AG09319 (cell line): ENCODE measurements at places on chromosomes 5 and 9.

DNA sequence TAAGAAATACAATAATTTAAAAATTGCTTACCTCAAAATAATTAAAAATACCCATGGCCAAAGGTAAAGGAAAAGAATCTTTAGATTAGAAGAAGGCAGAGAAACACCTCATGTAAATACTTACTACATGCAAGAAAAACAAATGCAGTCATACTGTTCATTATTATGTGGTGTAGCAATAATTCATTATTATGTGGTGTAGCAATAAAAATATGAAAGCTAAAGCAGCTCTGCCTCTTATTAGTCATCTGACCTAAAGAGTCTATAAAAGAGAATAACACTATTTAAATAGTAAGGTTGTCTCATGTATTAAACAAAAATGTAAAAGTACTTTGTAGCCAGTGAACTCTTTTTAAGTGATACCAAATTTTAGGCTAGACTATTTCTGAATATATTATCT is 6.6 kb downstream of the DTWD2 start:
- no peak for DNase-seq

DNA sequence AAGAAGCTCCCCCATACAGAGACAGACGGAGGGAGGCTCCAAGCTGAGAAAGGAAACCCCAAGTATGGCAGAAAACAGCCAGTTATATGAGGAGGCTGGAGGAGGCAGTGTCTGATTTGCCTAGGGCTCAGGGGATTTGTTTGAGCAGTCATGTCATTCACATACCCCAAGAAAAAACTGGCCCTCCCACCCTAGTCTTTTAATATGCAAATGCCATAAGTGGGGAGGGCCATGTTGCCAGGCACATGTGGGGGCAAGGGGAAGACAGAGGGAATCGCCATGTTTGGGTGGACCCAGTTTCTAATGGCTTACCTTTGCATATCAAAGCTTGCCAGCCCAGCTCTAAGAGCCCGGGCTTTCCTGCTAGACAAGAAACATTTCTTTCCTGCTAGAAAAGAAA is 1163.8 kb downstream of the TAF11L14 start:
- DNase-seq: no peak

DNA sequence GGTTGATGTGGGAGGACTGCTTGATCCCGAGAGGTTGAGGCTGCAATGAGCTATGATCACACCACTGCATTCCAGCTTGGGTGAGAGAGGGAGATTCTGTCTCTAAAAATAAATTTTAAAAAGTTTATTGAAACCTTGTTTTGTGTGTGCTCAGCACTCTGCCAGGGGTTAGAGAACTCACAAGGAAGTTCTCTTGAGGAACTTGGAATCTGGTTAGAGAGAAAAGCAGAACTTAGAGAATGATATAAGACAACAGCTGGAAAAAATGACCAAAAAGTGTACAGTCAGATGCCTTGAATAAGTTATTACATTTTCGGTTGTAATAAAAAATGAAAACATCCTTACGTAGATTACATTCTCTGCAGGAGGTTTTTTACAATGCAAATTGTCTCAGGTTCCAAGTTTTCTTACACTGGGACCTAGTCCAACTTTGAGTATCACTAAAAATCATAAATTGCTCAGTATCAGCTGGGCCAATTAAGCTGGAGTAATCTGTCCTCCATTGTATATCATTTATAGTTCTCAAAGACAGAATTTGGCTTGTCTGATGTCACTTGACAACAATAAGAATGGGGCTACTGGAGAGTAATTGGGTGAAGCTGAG is 21.7 kb upstream of the TENT2 start:
- DNase-seq: no peak

GRCh38 chr5:177520271-177520670 is 3.5 kb upstream of the DDX41 start:
- no peak for DNase-seq

DNA sequence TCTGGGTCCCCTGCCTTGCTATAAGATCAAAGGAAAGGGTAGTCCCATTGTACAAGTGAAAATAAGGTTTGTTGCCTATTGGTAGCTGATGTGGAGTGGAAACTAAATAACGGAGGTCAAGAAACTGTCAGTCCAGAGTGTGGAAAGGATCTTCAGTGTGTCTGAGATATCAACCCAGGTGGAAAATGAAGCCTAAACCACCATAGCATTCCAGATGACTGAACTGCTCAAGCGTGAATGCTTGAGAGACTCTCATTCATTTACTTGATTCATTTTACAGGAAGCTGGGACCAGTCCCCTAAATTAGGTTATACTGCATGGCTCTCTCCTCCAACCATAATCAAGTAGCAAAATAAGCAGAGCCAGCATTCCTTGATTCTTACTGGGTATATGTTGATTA is 116.0 kb upstream of the SLC28A3 start:
- DNase-seq: no peak

- no peak for DNase-seq
These were observed 25.1 kb upstream of the LPAR1 start for GRCh38 chr9:111063332-111063731.

DNA sequence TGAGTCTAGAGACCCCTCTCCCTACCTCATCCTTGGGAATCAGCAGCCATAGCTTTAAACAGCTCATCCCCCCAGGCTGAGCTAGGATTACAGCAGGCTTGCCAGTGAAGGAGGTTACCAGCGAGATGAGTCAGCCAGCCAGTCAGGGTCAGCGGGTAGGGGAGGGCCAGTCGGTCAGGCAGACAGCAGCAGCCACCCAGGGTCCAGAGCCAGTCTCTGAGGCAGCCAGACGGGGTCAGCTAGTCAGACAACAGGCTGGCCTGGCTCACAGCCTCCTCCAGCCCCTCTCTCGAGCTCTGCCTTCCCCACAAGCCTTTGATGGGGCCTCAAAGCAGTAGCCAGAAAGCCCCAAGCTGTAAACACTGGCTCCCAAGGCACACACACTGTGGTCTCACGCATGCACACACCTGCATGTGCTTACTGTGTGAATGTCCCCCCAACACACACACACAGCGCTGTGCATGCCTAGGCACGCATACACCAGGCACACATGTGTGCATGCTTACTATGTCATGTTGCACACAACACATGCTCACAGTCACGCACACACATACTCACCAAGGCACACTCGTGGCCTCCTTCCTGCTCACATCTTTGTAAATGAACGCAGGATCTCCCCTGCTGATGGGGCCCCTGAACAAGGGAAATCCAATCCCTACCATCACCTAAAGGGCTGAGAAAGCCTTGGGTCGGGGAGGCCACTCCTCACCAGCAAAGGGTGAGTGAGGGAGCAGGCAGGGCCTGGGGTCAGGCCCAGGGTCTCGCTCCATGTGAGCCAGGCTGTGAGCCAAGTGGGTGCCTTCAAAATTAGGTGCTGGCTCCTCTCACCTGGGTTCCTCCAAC is 28.2 kb upstream of the CPLX2 start:
- DNase-seq: peak; percentile 36

- DNase-seq: no peak
These were observed 51.1 kb downstream of the ABHD17B start for GRCh38 chr9:71859939-71860338.

DNA sequence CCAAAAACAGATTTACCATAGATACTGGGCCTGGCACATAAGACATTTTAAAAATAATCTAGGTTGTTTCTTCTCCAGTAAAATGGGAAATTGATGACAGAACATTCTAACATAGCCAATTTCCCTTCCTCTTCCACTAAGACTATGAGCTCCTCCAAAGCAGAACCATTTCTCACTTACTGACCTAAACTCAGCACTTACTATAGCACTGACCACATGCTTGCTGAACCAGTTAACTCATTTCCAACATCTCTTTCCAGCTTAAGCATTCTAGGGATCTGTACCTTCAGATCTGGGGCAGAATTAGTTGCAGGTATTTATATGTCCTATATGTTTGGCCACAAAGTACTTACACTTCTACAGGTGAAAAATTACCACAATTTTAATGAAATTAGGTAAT is 58.9 kb downstream of the TTC39B start:
- no peak for DNase-seq

GRCh38 chr9:88932766-88933165 is 58.5 kb upstream of the S1PR3 start:
- no peak for DNase-seq
